Activated CD4-positive, alpha-beta T cell treated with anti-CD3 and anti-CD28 coated beads for 1 hour (primary cell): ENCODE measurements at places on chromosomes 11 and 22.

DNA sequence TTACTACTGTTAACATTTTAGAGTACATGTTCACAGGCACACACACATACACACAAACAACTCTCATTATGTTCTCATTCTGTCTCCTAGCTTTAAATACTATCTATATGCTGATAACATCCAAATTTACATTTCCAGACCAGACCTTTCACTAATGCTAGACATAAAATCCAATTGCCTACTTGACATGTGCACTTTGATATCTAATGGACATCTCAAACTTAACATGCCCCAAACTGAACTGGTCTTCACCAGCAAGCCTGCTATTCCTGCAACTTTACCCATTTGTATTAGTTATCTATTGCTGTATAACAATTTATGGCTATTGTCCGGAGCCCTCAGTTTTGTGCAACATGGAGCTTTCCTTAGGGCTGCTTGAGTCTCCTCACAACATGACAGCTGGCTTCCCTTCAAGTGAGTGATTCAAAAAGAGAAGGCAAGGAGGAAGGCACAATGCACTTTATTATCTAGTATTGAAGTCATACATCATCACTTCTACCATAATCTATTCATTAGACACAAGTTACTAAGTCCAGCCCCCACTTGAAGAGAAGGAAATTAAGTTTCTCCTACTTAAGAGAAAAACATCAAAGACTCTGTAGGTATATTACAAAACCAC lies 3.0 kb downstream of the SLC36A4 start:
- no peak for DNase-seq

DNA sequence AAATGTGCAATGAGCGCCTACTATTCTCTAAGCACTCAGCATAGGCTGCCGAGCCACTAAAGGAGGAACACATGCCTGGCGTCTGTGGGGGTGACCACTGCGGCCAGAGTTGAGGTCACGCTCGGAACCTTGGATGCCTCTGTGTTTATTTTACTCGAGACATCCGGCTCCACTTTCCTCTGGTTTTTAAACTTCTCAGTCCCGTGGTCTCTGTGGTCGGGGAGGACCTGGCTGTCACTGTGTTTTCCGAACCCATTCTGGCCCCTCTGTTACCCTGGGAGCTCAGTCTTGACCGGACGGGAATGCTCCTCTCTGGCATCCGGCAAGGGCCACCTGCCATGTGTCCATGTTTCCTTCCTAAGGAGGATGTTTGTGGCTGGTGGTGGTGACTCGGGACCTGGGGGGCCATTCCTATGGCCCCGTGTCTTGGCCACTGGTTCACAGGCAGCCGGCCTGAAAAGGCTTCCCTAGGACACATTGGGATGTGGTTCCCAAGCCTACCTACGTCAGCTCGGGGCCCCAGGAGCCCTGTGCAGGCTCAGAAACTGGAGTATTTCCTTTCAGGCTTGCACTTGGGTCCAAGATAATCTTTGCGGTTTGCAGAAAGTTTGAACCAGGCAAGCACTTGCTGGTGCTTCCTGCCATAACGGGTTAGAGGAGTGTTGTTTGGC lies 46.7 kb upstream of the PARVG start:
- DNase-seq = no peak

DNA sequence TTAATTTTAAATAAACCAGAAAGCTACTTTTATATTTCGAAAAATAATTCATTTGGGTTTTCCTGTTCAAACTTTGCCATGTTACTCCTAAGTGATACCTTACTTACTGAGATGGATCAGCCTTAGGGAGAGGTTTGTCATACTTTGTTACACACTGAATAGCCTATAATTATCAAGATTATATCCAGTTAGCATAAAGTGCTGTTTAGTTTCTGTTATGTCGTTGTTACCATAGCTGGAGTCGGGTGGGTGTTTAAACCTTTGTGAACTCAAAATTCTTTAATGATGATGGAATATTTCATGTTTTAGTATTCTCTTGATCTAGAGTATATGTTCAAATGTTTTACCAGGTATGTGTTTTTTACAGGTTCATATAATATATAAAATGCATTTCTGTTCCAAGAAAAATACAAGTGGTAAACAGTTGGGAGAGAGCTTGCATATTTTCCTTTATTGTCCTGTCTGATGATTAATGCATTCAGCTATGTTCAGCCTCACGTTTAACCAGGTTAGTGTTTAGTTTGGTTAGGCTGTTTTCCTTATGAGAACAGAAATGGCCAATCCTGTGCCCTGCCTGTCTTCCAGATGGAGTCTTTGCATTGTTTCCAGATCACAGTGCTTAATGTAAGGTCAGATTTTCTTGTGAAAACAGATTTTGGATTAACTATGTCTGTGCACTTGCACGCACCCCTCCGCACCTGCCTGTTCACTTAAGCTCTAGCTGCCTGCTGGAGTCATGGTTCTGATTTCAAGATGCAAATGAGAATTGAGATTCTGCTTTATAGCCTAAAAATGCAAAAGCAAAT lies 105.6 kb downstream of the ATXN10 start:
- no peak for DNase-seq

DNA sequence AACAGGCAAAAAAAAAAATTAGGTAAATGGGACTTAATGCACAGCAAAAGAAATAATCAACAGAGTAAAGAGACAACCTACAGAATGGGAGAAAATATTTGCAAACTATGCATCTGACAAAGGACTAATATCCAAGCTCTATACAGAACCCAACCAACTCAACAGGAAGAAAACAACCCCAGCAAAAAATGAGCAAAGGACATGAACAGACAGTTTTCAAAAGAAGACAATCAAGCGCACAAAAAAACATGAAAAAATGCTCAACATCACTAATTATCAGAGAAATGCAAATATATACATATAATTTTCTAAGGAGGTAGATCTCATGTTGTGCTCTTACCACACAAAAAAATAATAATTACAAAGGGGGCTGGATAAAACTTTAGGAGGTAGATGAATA lies 36.5 kb upstream of the USP47 start:
- no peak for DNase-seq

GRCh38 chr11:72421351-72421750 lies 13.0 kb downstream of the CLPB start:
- DNase-seq = no peak

DNA sequence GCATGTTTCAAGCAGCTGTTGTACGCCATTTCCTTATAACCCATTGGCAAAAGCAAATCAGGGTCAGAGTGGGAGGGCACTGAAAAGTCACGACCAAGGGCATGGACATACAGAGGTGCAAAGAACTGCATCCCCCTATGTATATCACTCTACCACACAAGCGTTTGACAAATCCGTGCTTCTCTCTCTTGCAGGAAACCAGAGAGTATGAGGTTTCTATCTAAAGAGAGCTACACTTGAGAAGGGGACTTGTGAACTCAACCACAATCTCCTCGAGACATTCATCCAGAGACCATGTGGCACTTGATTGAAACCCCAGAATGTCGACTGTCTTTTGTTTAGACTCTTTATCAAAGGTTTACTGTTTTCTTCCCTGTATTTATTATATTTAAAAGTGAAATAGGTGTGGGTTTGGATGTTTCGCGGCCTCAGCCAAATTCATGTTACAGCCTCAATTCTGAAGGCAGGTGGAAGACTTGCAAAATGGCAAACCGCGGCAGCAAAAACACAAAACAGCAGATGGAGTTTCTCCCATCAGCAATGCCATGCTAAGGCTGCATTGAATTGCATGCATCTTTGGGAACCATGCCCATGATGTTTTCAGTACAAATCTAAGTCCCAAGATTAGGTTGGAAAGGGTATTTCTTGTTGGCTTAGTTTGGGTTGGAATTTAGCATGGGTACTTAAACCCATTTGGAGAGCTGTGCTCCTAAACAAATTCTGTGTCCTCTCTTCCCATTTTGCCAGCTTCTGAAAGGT lies 48.8 kb upstream of the ASPHD2 start:
- DNase-seq = no peak

DNA sequence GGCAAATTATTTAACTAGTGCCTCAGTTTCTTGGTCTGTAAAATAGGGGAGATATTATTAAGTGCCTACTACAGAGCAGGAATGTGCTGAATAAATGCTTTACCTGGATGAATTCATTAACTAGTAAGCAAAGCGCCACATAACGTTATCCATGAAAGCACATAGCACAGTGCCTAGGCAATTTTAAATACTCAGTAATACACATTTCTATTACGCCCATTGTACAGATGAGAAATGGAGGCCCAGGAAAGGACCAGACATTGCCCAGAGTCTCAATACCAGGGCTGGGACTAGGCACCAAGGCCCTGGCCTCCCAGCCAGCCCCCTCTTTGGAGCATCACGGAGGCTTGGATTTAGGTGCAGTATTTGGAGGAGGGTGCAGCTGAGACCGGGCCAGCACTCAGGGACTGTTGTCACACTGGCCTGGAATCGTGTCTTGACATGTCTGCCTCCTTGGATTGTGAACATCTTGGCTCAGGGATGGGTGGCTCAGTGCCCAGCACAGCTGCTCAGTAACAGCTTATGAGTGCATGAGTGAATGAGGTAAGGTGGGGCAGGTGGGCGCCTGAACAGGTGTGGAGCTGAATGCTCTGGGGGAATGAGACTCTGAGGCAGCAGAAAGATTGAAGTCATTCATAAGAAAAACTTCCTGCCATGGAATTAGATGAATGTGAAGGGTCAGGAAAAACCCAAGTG lies 42.1 kb upstream of the TPBGL start:
- no peak for DNase-seq

GRCh38 chr11:121099364-121099763 lies 1.7 kb upstream of the TECTA start:
- DNase-seq = no peak
